ENCODE measurements at places on chromosomes 4 and X.

- no peak for DNase-seq
These were observed 20.0 kb downstream of the RHOH start for GRCh38 chr4:40216622-40217366.

DNA sequence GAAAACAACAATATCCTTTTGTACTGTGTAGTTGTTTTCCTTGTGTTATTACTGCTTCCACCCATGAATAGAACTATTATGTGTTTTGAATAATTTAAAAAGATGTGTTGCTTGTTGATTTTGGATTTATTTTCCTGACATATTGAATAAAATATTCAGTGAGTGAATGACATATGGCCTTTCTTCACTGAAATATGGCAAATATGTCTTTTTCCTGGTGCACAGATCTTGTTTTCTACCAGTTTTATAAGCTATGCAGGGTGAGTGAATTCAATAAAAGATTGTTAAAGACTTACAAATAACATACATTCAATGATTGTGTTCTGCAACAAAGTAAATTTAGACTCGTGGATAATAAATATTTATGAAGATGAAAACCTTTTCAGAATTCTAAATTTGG lies 1216.3 kb upstream of the ADGRL3 start:
- DNase-seq, result no peak

GRCh38 chr4:13084210-13084609 lies 399.9 kb downstream of the RAB28 start:
- no peak for DNase-seq

- no peak for DNase-seq
These were observed 24.0 kb upstream of the TMEM255A start for GRCh38 chrX:120335289-120335688.

DNA sequence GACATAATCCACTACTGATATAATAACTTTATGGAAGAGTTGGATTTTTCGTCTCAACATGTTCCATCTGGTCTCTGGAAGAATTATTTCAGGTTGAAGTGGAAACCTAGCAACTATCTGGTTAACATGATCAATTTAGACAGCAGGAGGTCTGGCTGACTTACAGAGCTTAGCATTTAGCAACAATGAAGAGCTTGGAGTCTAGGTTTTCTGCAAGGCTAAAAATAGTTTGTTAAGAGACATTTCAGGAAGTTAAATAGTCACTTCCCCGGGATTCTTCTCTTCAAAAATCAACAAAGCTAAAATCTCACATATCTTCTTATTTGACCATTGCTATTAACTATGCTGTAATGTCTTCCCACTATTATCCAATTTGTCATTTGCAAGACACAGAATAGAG lies 418.6 kb upstream of the DIPK2B start:
- DNase-seq, result peak; percentile 5

DNA sequence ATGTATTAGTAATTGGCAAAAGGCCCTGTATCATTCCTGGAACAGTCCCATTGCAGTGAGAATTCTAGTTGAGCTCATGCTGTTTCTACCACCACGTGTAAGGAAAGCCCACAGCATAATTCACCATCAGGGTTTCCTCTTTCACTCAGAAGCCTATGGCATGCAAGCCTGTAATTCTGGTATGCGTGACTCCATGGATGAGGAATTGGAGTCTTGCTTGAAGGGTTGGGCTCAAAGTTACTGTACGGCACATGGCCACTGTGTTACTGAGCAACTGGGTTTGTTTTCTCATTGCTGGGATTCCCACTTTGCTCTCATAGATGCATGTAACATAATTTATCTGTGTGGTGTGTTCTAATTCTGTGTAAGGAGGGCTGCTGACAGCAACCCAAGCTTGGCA lies 132.3 kb upstream of the NR3C2 start:
- no peak for DNase-seq

- DNase-seq, result no peak
These were observed 469 bp downstream of the IRS4 start for GRCh38 chrX:108735679-108736508.

DNA sequence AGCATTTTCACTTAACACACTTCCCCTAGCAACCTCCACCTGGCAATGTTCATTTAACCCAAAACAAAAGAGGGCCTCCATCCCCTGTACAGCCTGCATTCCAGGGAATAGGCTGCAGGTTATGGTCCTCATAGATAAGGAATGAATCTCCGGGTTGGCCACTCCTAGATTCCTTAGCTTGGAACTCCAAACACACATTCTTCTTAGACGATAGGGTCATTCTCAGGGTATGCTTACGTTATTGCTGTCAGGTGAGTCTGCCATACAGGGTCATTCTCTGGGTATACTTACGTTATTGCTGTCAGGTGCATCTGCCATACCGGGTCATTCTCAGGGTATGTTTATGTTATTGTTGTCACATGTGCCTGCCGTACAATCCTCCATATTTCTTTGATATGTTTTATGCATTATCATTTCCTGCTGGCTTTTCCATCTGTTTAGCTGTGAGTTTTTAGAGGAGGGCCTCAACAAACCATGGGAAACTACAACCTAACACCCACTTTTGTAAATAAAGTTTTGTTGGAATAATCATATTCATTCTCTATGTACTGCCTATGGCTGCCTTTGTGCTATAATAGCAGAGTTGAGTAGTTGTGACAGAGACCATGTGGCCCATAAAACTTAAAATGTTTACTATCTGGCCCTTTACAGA lies 8.2 kb upstream of the AFF1 start:
- no peak for DNase-seq

DNA sequence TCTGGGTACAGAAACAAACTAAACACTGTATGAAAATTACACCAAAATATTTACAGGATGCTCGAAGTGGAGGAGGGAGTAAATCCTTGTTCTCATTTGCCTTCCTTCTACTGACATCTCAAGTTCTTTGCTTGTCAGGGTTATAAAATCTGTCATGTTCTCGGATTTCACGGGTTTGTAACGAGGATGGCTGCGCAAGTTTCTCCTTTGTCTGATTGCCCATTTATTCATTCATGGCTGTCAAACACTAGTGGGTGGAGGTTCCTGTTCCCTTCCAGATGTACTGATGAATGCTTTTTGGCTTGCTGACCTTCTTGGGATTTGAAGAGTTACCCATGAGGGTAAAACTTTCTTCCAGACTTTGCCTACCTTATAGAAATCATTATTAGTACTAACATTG lies 206.9 kb downstream of the SPCS3 start:
- DNase-seq, result no peak

DNA sequence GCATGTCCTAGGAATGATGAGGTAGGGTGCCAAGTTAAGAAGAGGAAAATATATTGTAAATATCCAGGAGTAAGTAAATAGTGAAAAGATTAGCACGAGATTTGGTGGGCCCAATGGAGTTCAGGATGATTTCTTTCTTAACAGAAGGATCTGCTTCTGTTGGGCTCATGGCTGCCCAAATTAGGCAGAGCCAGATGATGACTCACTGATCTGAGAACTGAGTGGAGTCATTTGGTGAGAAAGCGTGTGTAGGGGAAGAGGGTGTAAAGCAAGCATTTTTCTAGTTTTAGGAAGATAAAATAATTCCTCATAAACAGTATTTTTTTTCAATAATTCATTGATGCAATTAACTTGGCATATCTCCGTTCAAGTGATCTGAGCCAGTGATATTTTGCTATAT lies 1.6 kb downstream of the TBX22 start:
- DNase-seq, result no peak

DNA sequence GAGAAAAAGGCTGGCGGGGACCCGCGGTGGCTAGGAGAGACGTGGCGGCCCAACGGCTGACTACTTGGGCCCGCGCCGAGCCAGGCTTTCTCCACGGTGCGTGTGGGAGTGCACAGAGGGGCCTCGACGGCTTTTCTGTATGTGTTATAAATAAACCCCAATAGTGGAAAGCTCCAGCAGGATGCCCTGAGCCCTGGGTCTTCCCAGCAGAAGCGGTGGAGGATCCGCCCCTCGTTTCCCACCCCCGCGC lies 268 bp upstream of the PRRG1 start:
- no peak for DNase-seq

GRCh38 chrX:118780911-118781310 lies 42.7 kb upstream of the ZCCHC12 start:
- no peak for DNase-seq

GRCh38 chrX:39204945-39205344 lies 403.7 kb downstream of the MID1IP1 start:
- DNase-seq, result no peak

DNA sequence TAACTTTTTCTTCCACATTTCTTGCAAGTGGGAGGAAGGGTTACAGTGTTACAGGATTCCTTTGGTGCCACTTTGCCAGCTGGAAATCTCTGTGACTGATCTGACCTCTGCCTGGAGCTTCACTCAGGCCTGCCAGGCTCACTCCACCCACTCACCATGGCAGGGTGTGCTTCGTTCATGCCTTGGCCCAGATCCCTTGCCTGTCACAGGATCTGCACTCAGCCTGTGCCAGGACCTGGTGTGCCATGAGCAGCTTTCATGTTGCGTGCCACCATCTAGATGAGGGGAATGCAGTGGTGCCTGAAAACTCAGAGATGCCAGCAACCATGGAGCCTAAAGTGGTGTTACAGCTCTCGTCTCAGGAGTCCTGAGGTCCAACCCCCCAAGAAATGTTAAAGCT lies 2596.4 kb downstream of the PCDH7 start:
- no peak for DNase-seq

DNA sequence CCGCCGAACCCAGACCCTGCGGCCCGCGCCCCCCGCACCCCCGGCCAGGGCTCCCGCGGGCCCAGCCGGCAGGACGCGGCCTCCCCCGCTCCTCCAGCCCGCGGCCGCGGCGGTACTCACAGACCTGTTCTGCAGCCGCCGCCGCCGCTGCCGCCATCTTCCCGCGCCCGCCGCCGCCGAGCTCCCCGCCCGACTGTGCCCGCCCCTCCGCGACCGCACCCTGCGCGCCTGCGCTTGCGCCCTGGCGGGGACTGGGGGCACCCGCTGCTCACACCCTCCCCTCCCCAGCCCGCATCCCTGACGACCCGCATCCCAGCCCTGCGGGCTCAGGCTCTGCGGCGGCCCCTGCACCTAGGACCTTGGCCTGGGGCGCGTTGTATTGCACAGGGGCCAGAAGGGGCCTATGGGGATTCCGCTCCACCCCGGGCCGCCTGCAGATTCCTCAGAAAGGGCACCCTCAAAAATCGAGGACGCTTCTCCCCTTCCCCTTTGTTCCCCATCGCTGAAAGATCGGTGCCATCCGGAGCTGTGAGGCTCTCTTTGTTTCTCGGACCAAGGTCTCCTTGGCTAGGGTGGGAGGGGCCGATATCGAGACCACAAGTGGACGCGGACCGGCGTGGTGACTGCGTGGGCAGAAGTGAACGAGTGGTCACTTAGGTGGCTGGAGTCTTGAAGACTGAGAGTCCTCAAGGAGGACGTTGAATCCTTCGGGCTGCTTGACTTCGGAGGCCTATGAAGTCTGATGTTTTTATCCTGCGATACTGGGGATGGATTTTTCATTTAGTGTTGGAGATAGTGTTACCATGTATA lies at the start of gene SGCB:
Gene SGCB, minus strand, starts transcription at position 197 of the 810 bp plus-strand sequence. Its CDS starts 40 bp downstream, at position 157.
- peak; percentile 50 for DNase-seq

DNA sequence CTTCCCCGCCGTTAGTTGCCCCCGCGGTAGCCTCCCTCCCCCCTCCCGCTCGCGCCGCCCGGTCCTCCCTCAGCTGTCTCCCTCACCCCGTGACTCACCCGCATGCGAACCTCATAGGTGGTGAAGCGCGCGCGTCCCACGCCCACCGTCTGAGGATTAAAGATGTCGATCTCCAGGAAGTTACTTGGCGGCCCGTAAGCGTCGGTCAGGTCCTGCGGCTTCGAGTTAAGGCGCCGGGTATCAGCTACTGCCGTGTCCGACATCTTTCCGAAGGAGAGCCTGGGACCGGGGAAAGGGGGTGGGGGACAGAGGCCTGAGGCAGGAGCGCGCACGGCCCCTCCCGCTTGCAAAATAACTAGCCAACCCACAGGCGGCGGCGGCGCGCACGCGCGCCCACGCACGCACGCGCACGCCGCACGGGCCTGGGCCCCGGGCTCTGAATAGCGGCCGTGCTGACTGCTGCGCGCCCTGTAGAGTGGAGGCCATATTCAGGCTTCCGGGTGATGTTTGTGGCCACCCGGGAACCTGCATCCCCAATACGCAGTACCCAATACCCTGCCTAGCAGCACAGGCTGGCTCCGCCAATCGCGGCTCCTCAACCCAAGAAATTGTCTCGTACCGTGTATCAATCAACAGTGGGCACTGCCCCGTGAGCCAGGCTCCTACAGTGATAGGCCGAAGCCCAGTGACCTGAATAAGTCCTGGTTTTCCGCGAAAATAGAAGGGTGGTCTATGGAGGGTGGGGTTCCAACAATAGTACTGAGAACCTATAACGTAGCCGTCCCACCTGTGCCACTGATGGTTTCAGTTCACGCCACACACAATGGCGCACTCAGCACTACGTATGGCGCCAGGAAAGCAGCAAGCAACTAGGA lies at the start of gene SNX12:
Gene SNX12, minus strand, starts transcription at position 291 of the 875 bp plus-strand sequence. Its CDS starts 28 bp downstream, at position 263.
- peak; percentile 82 for DNase-seq

- DNase-seq, result no peak
These were observed 108.3 kb upstream of the CAMK2D start for GRCh38 chr4:113869743-113870375.
